Mesendoderm (in vitro differentiated cells): ENCODE measurements at places on chromosomes 7 and 10.

DNA sequence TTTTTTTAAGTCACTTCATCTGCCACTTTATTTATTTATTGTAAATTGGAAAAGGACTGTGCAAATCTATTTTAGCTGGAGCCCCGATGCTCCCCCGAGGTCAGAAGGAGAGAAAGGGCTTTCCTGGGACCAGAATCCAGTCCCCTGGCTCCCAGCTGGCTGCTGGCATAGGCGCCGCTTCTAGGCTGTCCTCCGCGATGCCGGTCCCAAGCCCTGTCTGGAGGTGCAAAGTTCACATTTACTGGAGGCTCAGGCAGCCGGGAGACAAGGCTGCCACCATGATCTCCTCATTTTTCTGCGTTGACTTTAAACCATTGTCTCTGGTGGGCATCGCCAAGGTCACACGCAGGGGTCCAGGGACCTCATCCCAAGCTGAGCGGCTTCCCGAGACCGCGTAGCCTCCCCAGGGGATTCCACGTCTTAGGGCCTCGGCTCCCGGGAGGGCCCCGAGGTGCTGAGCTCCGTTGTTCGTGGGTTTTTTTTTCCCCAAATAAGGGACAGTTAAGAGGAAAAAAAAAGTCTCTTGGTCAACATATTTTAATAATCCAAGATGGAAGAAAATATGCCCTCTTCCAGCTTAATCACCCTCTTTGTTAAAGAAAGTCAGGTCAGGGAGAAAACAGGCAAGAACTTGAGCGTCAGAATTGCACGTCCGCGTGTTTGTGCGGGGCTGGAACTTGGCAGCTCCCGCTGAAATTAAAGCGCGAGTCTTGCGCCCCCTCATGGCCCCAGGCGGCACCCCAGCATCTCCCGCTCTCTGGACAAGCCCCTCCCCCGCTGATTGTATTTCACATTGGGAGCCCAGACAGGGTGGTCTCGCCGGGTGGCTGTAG is 11.9 kb downstream of the RGR start:
- peak; percentile 75 for DNase-seq

GRCh38 chr7:40162516-40162915 is 27.7 kb downstream of the SUGCT start:
- no peak for DNase-seq

DNA sequence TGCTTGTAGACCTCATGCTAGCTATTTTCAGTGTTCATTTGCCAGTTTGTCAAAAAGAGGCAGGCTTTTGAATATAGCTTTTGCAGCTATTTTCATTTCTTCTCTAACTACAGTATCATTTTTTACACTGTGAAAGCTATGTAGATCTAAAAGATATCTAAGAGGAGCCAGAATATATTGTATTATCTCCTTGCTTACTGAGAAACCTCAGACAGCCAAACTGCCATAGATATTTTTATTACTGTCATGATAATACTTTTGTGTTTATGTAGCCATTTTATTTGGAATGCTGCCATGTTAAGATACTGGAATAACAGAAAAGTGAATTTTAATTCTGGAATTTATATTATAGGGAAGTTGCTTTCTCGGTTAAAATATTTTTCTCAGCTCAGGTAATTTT is 37.2 kb downstream of the ANKIB1 start:
- no peak for DNase-seq

GRCh38 chr7:85719981-85720953 is 533.4 kb upstream of the SEMA3D start:
- peak; percentile 23 for DNase-seq

DNA sequence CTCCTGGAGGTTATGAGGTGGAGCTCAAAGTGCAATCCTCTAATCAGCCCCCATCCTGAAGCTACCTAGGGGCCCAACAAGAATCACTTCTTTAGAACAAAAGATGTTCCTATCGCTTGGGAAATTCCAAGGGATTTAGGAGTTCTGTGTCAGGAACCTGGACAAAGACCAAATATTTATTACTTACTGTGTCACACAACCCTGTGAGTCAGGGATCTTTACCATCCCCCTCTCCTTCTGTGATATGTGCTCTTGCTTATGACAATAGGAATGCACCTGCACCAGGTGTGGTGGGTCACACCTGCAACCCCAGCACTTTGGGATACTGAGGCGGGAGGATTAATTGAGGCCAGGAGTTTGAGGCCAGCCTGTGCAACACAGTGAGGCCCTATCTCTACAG is 485.8 kb downstream of the PLXDC2 start:
- no peak for DNase-seq

DNA sequence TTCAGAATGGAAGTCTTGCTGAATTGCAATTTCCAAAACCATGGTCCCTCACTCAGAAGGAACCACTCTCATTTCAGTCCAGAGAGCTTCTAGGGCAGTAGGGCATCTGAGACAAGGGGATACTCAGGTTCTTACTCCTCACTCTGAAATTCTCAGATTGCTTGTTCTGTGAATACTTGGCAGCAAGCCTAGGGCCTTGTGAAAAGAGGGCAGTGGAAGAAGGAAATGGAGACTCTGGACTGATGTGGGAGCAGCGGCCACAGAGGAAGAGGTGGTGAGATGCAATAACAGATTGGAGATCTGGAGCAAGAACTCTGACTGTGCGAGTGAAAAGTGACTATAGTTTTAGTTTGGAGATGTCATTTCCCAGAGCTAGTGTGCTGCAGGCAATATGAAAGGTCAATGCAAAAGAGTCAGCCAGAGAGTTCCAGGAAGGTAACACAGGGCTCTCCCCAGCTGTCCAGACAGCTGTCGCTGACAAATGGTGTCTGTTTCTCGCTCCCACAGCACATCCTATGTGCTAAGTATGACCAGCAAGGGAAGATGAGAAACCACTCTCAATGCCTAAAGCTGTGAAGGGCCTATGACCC is 291.6 kb upstream of the KIAA1217 start:
- peak; percentile 9 for DNase-seq

GRCh38 chr7:67019562-67020390 is 23.1 kb downstream of the TYW1 start:
- DNase-seq = no peak

DNA sequence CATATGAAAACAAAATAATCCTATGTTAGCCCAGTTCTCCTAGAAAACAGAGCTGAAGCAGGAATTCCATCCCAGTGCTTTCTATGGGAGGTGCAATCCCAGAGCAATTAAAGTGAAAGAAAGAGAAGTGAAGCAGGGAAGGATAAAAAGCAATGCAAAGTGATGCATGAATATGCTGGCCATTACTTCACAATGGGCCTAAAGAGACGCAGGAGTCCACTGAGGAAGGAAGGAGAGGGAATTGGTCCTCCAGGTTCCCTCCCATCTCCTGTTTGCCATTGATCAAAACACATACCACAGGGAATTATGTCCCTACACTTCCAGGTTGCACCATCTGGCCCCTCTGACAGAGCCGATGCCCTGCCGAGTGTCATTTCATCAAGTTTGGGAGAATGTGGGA is 392.2 kb upstream of the NFE2L3 start:
- DNase-seq = peak; percentile 27

DNA sequence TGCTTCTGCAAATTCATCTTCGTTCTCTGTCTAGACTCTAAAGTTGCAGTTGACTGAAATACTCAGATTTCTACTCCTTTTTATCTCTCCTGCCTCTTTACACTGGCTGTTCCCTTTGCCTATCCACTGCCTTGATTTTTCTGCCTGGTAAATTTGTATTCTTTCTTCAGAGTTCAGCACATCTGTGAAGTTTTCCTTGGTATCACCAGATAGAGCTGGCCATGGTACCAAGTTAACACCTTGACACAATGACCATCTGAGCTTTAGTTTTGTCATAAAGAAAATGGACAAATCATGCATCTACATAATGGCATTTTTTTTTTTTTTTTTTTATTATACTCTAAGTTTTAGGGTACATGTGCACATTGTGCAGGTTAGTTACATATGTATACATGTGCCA is 143.0 kb downstream of the PPP1R3A start:
- no peak for DNase-seq

DNA sequence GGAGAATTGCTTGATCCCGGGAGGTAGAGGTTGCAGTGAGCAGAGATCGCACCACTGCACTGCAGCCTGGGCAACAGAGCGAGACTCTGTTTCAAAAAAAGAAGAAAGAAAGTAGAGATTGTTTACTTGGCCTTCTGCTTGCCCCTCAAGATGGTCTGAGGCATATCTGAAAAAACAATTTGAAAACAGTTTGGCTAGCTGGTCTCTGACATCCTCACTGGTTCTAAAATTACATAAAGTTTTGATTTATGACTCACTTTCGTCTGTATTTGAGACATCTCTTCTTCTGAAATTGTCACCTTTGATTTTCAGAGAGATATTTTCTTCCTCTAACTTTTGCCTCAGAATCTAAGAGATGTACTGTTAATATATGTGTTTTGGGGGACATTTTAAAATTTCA is 49.6 kb upstream of the HELLS start:
- no peak for DNase-seq

DNA sequence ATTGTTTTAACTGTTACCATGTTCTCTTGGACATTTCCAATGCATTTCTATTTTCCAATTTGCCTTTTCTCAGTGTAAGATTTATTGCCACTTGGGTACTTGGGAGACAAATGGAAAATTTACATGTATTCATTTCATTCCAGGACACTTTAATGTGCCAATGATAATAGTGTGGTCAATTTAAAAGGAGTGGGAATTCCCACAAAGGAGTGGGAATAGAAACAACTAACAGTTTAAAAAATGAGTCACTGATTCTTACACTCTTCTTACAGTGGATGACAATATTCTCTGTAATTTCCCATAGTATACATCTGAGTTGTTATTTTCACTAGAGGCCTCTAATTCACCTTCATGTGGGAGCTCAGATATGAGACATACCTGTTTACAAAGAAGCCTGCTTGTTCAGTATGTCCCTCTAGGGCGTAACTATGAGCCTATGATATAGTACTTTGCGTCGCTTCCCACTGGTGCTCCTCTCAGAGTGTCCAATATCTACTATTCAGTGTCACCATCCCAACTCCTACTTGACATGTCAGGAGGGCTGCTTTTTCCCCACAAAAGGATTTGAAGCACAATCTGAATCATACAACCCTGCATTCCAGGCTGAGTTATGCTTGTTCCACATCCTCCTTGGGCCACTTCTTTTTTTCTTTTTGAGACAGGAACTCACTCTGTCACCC is 301.3 kb downstream of the PHTF2 start:
- no peak for DNase-seq

GRCh38 chr7:151003572-151003971 is 12.8 kb downstream of the NOS3 start:
- DNase-seq = no peak

DNA sequence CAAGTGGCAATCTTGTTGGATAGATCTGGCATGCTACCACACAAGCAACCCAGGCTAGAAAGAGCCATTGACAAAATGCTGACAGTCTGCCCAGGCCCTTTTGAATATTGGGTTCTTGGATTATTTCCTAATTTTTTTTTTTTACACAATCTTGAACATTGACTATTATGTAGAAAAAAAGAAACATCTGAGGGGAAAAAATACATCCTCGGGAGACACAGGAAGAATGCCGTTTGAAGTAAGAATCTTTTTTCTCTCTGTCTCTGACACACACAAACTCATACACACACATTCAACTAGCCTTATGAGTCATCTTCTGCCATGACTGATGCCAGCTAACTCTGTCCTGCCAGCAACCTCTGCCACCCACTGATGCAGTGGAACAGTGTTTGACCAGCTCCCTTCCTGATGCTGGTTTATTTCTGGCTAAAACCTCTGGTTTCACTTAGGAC is 47.2 kb downstream of the SORBS1 start:
- no peak for DNase-seq

- DNase-seq = no peak
Observed at GRCh38 chr10:88989824-88990383, 694 bp upstream of the FAS start.

- DNase-seq = no peak
Observed at GRCh38 chr10:16436367-16436757, 448 bp upstream of the PTER start.

GRCh38 chr10:78542141-78542489 is 508.5 kb downstream of the RPS24 start:
- DNase-seq = no peak

- DNase-seq = no peak
Observed at GRCh38 chr7:37927773-37928444, 7.5 kb downstream of the EPDR1 start.

DNA sequence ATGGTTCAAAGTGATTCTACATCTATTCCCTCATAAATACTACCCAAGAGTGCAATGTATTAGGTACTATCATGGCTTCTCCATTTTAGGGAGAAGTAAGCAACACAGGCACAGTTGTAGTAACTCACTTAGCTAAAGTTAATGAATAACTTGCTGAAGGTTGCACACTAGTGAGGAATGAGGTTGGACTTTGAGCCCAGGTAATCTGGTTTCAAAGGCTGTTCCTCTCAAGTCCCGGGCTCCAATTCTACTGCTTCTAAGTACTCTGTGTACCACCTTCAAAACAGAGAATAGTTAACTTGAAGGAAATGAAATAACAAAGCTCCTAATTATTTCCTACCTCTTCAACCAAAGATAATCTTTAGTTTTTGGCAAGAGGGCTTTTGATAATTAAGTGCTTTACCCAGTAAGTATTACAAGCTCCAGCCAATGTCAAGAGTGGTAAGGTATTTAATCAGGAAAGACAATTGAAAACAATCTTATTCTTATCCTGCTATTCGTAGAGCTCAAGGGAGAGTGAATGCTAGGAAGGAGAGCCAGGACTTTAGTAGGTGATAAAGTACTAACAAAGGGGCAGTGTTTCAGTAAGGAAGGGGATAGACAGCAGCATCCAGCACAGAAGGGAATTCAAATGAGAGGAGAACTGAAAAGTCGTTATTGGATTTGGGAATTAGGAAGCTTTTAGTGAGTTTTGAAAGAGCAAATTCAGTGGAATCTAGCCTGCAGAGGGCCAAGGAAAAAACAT is 158.2 kb upstream of the PTPRZ1 start:
- peak; percentile 57 for DNase-seq

- no peak for DNase-seq
Observed at GRCh38 chr7:112880818-112881418, 90.7 kb upstream of the TMEM168 start.

- peak; percentile 10 for DNase-seq
Observed at GRCh38 chr10:100934084-100934659, 21.4 kb downstream of the SLF2 start.

DNA sequence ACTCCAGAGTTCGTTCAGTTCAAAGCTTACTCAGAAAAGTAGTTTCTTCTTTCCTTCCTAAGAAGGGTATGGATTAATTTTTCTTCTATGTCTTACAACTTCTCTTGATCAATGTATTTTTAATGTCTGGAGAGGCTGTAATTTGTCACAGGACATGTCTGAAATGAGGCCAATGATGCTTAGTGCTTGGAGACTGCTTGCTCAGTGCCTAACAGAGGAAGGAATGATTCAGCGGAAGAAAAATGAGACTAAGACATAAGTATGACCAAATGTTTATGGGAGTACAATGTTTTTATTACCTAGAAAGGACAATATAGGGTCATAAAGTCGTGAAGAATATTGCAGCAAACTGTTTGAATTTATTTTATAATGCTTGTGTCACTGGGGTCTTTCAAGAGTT is 43.3 kb downstream of the GPR37 start:
- DNase-seq = no peak
